ENCODE measurements at places on chromosomes 1 and 21. TPM values are rescaled to one million over a fixed set of nuclear protein-coding genes. Genes with fewer than 3 reads are reported as not detected.

Gene RIMS3
- total RNA-seq: 6.1 TPM

Gene L1TD1
- 0.99 TPM for total RNA-seq

DNA sequence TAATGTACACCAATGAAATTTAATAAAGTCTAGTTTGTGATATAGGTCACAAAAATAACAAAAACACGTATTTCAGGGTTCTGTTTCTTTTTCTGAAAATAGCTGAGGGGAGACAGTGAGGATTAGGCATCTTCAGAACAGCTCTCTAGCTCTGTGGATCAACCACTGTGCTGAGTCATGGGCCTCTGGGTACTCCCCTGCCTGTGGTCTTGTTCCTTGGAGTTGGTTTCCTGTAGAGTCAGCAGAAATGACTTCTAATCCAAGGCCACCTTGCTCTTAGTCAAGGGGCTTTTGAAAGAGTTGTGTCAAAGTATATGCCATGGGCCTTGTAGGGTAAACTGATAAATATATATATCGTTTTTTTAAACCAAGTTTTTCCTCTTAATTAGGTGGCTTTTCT is 141.8 kb upstream of the ZRANB2 start:
- no peak overlapping the region for H3K27ac ChIP-seq
- DNase-seq: no peak
- H3K4me1 ChIP-seq: no peaks in the 10 kb centered on the region
- no peak overlapping the region for H3K4me3 ChIP-seq

Gene LENEP
- total RNA-seq: not detected

Gene AIRE
- total RNA-seq: not detected

- no peaks in the 10 kb centered on the region for H3K27me3 ChIP-seq
- no peak overlapping the region for H3K4me3 ChIP-seq
- H3K4me1 ChIP-seq: peaks cover 23% of the 10 kb centered on the region
- no peak for DNase-seq
Measured at GRCh38 chr1:43582162-43582566, 51.5 kb downstream of the PTPRF start.
